Activated CD4-positive, alpha-beta T cell treated with anti-CD3 and anti-CD28 coated beads for 36 hours (primary cell): ENCODE measurements at places on chromosomes 7 and 10. TPM values are rescaled to one million over a fixed set of nuclear protein-coding genes. Genes with fewer than 3 reads are reported as not detected.
A peak's percentile ranks its signal among the peaks of the same experiment; 100 is the strongest.

DNA sequence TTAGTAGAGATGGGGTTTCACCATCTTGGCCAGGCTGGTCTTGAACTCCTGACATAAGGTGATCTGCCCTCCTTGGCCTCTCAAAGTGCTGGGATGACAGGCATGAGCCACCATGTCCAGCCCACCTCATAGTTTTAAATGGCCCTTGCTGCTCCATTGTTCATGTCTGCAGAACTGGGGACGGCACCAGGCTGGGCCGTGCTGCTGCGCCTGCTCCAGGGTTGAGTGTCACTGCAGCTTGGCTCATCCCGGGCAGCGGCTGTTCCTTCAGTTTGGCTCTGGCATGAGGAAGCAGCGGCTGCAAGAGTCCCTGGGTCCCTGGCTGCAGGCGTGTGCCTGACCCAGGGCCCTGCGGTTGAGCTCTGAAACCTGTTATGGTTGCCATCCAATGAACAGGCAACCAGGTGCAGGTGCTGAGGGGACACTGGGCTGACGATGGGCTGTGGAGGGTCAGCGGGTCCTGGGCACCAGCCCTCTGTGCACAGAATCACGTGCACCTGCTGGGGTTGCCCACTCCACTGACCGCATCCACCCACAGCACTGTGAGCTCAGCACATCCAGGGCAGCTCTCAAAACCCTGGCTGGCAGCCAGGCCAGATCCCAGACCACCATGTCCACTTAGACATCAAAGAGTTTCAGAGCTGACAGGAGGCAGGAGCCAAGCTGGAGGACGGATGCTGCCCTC, 70.2 kb upstream of the PPP2R2D start:
- DNase-seq, result no peak
- H3K27me3 ChIP-seq, result peaks cover 13% of the 10 kb centered on the region
- no peak overlapping the region for H3K27ac ChIP-seq
- H3K4me3 ChIP-seq, result no peak overlapping the region
- no peaks in the 10 kb centered on the region for H3K36me3 ChIP-seq

DNA sequence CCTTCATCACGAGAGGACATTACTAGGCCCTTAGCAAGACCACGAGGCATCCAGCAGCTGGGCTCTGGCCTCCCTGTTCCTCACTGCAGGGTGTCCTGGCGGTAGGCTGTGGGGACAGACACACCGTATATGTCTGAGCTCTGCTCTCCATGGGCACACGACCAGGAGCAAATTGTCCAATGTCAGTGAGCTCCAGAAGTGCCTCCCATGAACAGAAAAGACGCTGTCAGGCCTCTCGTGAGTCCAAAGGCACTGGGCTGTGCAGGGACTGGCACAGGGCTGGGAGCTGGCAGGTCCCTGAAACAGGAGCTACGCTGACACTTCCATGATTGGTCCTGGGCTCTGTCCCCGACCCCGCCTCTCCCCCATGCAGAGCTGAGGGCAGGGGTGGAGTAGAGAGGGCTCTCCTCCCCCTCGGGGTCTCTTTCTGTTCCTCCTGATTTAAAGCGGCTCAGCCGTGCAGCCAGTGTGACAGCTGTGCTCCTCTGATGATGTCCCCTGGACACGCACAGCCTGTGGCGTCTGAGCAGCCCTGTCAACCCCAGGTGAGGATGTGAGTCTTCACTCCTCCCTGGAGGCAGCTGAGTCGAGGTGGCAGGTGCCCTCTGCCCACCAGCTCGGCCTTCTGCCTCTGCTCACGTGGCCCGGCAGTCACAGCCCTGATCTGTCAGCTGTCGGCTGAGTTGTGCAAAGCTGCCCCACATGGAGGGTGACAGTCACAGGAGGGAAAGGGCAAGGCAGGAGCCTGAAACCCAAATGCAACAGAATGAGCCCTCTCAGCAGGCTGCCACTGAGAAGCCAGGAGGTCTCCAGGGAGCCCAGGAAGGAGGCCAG, 13.0 kb downstream of the ANTXRL start:
- H3K27ac ChIP-seq, result no peak overlapping the region
- H3K4me1 ChIP-seq, result peaks cover 23% of the 10 kb centered on the region
- H3K27me3 ChIP-seq, result no peaks in the 10 kb centered on the region

DNA sequence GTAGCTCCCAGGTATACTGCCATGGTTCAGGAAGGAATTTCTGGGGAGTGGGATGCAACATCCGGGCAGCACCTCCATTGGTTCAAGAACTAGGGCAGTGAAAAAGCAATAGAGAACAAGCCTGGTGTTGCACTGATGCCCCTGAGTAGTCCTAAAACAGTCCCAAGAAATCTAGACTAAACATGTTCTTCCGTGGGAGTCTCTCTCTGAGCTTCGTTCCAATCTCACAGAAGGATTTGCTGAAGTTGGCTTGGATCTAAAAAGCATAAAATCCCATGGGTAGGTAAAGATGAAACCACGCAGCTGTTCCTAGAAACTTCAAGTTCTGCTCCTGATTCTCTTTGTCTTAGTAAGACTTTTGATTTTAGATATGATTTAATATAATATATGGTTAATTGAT, 154.5 kb downstream of the PLXDC2 start:
- no peaks in the 10 kb centered on the region for H3K36me3 ChIP-seq
- no peak overlapping the region for H3K4me3 ChIP-seq
- no peak overlapping the region for H3K27ac ChIP-seq
- no peaks in the 10 kb centered on the region for H3K4me1 ChIP-seq
- H3K27me3 ChIP-seq, result no peaks in the 10 kb centered on the region

GRCh38 chr10:73998929-73999691, 1.2 kb downstream of the VCL start:
- peak overlapping the region; percentile 89 for H3K4me3 ChIP-seq
- H3K4me1 ChIP-seq, result peaks cover 33% of the 10 kb centered on the region
- peak; percentile 44 for DNase-seq
- H3K27ac ChIP-seq, result peak overlapping the region; percentile 59
- H3K36me3 ChIP-seq, result peaks cover 5% of the 10 kb centered on the region
- H3K27me3 ChIP-seq, result no peaks in the 10 kb centered on the region

DNA sequence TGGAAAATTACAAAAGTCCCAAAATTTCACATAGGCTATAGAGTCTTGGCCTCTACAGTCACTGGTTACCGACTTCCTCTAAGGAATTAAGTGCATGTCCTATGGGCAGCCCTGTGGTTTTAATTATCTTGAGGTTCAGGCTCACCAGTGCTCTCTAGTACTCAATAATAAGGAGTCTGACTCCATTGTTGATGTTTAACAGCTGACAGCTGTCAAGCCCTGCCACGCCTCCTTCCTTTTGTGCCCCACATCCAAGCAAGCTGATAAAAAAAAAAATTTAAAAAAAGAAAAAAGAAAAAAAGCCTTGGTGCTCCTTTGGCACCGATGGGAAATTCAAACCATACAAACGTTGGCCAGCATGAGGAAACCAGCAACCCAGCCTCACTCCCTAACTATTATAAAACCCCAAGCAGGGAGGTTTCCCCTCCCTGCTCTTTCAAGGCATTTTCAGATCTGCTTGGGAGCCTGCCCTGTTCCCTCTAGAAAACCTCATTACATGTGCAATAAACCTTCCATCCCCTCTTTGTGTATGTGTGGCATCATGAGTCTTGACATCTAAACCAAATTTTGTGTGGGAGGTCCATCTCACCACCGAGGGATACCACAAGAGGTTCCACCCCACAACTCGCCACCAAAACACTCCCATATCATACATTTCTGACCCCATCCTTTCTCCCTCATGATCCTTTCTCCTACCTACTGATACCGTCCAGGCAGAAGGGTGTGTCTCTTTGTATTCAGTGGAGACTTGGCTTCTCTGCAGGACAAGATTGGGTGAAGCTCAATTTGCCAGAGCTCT, 70.9 kb upstream of the CCDC71L start:
- H3K27ac ChIP-seq, result peak overlapping the region; percentile 3
- no peak for DNase-seq
- no peak overlapping the region for H3K4me3 ChIP-seq
- peaks cover 53% of the 10 kb centered on the region for H3K4me1 ChIP-seq

- no peak overlapping the region for H3K27ac ChIP-seq
- DNase-seq, result peak; percentile 41
- H3K4me3 ChIP-seq, result no peak overlapping the region
- H3K36me3 ChIP-seq, result no peaks in the 10 kb centered on the region
- H3K4me1 ChIP-seq, result peaks cover 21% of the 10 kb centered on the region
Measured at GRCh38 chr7:24227603-24228359, 56.2 kb upstream of the NPY start.

DNA sequence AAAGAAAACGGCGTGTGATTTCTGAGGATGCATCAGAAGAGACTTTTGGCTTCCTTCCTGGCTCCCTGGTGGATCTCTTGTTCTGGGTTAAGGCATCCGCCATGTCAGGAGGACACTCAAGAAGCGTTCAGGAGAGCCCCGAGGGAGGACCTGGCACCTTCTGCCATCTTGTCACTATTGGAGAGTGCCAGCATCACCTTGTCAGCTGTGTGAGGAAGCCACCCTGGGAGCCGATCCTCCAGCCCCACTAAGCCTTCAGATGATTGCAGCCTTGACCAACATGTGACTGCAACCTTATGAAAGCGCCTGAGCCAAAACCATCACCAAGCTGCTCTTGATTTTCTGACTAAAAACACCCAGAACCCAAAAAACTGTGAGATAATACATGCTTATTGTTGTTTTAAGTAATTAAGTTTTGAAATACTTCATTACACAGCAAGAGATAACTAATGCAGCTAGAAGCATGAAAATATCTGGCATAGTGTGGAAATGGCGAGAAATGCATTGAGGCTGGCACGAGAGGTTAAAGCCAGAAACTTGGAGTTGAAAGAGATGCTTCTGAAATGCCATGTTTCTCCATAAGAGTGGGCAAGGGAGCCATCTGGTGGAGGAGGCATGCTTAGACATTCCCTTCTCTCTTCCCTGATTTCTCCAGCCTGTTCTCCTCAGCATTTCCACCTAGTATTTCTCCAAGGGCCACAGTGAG, 5.4 kb upstream of the ZFYVE27 start:
- no peak overlapping the region for H3K4me3 ChIP-seq
- peak; percentile 72 for DNase-seq
- H3K4me1 ChIP-seq, result peaks cover 10% of the 10 kb centered on the region
- H3K27ac ChIP-seq, result no peak overlapping the region
- no peaks in the 10 kb centered on the region for H3K36me3 ChIP-seq
- peaks cover 4% of the 10 kb centered on the region for H3K27me3 ChIP-seq

GRCh38 chr10:108434559-108435252, 1270.2 kb upstream of the SORCS1 start:
- no peaks in the 10 kb centered on the region for H3K36me3 ChIP-seq
- no peaks in the 10 kb centered on the region for H3K27me3 ChIP-seq
- no peaks in the 10 kb centered on the region for H3K4me1 ChIP-seq
- no peak overlapping the region for H3K4me3 ChIP-seq

DNA sequence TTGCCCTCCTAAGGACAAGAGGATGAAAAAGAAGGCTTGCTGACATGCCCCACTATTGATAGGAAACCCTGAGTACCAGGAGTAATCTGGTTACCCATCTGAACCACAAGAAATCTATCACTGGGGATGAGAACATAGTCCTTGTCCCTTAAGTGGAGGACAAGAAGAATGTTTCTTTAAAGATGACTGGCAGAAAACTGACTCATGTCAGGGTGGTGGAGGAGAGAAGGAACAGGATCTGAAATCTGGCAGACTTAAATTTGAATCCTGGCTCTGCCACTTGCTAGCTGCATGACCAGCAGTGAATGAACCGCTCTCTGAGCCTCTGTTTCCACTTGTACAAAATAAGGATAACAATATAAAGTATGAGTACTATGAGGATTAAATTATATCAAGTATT, 38.9 kb upstream of the XPNPEP1 start:
- no peak overlapping the region for H3K27ac ChIP-seq
- H3K4me3 ChIP-seq, result no peak overlapping the region
- no peak for DNase-seq
- H3K27me3 ChIP-seq, result no peaks in the 10 kb centered on the region
- H3K4me1 ChIP-seq, result no peaks in the 10 kb centered on the region

DNA sequence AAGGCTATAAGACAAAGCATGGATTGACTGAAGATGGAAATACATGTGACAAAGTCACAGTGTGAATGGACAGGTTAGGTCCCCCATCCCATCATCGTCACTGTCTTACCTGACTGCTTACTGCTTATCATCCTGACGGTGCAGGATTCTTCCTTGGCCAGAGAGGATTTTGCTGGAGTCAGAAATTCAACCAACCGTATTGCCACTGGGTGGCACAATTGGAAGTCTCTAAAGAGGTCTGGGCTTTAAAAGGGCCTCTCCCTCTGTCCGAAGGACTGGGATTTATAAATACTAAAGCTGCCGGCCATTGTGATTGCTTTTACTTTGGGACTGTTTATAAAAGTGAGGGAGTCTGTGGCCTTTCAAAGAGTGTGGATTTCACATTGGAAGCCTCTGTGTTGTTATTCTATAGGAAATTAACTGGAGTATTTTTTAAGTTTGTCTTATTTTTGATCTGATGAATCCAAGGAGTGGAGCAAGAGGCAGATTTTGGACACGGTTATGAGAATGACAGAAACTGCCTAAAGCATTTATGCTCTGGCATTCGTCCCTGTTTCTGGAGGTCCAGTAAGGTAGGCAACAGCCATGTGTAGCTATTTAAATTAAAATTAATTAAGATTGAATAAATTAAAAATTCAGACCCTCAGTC, 113.3 kb upstream of the CREB5 start:
- no peaks in the 10 kb centered on the region for H3K36me3 ChIP-seq
- DNase-seq, result peak; percentile 19
- H3K27ac ChIP-seq, result no peak overlapping the region
- H3K27me3 ChIP-seq, result peaks cover 14% of the 10 kb centered on the region

The CLDN12 gene
- 5.8 TPM for total RNA-seq

The CPA2 gene
- 0.18 TPM for total RNA-seq

The PLAU gene
- total RNA-seq, result 0.16 TPM

The AKR1C3 gene
- 0.75 TPM for total RNA-seq

The PDLIM1 gene
- 0.34 TPM for total RNA-seq

The STRA8 gene
- total RNA-seq, result not detected

The OR2A14 gene
- not detected for total RNA-seq

The CNPY1 gene
- not detected for total RNA-seq
